ENCODE measurements at places on chromosomes 7 and 10.

DNA sequence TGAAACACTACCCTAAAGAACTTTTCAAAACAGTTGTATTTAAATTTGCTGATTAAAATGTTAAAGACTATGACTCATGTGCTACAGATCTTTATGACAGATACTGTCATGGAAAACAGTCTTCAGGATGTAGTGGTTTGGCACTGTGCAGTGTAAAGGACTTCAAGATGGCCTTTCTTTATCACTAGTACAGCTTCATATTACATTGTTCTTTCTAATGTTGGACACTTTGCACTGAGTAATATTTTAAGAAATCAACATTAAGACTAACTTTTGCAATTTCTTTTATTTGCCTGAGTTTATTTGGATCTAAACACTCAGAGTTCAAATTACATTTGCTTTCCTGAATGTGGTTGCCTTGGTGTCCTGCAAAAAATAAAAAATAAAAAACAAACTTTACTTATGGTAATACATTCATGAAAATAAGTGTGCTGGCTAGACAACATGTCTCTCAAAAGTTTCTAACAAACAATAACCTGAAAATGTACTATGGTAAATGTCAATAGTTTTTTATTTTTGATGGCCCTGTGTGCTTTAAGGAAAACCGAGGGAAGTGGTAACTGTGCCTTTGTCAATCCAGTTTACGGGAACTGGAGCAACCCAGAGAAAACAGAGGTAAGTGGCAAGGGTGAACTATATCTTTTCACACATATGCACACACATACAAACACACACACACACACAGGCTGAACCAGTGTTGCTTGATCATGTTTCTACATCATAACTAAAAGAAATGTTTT is 85.9 kb upstream of the PLXDC2 start:
- no peak for DNase-seq

GRCh38 chr7:29567174-29567573 is 3.5 kb downstream of the PRR15 start:
- DNase-seq = no peak

DNA sequence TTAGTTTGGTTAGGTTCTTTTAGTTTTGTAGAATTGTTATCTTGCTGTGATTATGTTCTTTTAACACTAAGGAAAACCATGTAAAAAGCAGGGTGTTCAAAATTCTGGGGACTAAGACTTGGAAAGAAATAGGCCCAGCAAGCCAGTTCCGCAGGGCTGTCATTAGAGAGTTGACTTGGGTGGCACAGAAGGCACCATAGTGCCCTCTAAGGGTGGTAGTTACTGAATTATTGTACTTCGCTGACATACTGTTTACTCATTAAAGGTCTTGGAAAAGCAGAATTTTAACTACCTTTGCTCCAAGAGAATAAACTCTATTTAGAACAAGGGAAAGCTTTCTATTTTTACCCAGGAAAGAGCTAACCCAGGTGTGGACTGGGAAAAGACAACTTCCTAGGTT is 86.5 kb downstream of the OTUD1 start:
- no peak for DNase-seq

DNA sequence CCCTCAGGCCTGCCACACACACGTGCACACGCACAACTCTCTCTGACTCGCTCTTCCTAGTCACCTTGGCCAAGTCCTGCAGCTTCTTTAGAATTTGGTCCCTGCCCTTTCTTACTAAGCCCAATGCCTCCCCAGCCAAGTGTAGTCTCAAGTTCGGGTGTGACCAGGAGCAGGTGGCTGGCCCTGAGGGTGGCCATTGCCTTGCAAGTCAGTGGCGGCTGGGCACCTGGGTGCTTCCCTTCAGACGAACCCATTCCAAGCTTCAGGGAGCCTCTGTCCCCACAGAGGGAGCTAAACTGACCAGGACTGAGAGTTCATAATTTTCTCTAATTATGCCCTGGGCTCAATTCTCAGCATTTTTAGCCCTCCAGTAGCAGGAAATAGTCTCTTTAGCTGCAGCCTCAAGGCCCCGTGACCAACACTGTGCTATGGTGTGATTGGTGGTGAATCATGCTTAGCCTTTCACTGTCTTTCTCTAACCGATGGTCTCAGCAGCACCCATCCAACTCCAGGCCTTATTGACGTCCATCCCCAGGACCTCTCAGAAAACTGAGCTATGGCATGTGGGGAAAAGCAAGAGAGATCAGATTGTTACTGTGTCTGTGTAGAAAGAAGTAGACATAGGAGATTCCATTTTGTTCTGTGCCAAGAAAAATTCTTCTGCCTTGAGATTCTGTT is 34.7 kb upstream of the FXYD4 start:
- DNase-seq = no peak

GRCh38 chr10:30834651-30835050 is 197.0 kb downstream of the ZNF438 start:
- peak; percentile 62 for DNase-seq

GRCh38 chr7:130275826-130276297 is 9.2 kb downstream of the CPA2 start:
- DNase-seq = no peak

- DNase-seq = no peak
Observed at GRCh38 chr10:59682986-59683937, 26.4 kb downstream of the SLC16A9 start.

- DNase-seq = no peak
Observed at GRCh38 chr7:154568346-154568745, 434.6 kb downstream of the PAXIP1 start.

DNA sequence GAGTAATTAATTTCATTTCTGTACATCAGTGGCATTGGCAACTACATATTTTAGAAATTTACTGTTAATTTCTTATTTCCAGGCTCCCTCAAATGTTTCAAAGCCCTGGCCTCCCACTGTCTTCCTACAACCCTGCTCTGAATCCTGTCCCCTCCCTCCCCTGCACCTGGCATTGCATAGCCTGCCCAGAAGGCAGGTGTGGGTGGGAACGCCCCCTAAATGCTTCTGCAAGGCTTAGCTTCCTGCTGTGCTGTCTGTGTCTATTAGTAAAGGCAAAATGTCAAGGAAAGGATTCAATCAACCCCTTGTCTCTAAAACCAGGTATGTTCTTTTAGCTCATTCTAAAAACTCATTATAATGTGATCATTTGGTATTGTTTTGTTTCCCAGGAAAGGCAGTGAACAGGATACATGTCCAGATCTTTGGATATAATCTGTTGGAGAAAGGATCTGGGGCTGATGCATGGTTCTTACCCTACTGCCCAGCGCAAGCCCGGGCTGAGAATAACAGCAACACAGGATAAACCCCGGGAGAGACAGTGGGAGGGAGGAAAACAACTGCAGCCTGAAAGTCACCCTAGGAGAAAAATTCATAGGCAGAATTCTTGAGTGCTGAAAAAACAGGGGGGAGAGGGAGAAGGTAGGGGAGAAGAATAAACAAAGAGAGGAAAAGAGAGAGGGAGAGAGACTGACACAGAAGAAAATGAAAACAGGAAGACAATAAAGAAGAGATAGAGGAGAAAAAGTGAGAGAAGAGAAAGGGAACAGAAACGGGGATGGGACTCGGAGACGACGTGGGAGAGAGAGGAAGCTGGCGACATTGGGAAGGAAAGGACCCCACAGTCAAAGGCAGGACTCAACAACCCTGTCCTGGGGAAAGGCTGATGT is 589 bp downstream of the ZNF488 start:
- peak; percentile 34 for DNase-seq

DNA sequence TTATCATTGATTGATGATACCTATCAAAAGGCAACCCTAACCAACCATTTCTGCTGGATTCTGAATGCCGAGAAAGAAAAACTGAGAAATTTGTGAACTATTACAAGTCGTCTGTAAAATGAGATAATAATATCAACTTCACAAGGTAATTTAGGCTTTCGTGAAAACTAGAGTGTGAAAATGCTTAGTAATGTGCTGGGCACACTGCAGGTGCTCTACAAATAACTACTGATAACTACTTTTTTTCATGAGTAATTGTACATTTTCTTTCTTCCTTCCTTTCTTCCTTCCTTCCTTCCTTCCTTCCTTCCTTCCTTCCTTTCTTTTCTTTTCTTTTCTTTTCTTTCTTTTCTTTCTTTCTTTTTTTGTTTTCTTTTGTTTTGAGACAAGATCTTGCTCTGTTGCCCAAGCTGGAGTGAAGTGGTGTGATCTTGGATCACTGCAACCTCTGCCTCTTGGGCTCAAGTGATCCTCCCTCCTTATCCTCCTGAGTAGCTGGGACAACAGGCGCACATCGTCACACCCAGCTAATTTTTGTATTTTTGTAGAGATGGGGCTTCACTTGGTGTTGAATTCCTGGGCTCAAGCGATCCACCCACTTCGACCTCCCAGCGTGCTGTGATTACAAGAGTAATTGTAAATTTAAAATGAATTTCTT is 42.9 kb downstream of the BMPR1A start:
- DNase-seq = no peak

DNA sequence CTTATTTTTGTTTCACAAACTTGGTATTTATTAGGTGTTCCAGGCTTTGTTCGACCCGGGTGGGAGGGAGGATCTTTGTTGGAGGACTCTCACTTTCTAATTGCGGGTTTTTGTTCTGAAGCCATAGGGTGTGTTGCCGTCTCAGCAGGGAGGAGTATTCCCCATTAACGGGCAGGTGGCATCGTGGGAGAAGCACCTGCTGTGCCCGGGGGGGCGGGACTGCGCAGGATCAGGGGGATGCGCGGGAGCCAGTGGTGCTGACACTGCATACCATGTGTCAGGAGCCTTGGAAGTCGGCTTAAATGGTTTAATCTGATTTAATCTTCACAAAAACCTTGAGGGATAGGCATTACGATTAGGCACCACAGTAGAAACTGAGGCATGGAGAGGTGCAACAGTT is 113.0 kb downstream of the MGMT start:
- DNase-seq = no peak

GRCh38 chr10:79383974-79384606 is 36.8 kb downstream of the PPIF start:
- DNase-seq = no peak

GRCh38 chr7:15245831-15246230 is 316.0 kb downstream of the AGMO start:
- peak; percentile 19 for DNase-seq

- no peak for DNase-seq
Observed at GRCh38 chr7:158996214-158997109, 140.1 kb downstream of the DYNC2I1 start.

- peak; percentile 70 for DNase-seq
Observed at GRCh38 chr7:87152897-87153641, 816 bp downstream of the DMTF1 start.

DNA sequence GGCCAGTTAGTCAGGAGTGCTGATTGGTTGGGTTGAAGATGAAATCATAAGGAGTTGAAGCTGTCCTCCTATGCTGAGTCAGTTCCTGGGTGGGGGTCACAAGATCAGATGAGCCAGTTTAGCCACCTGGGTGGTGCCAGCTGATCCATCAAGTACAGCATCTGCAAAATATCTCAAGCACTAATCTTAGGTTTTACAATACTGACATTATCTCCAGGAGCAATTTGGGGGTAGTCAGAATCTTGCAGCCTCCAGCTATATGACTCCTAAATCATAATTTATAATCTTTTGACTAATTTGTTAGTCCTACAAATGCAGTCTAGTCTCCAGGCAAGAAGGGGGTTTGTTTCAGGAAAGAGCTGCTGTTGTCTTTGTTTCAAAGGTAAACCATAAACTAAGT is 184.1 kb upstream of the STK17A start:
- no peak for DNase-seq

DNA sequence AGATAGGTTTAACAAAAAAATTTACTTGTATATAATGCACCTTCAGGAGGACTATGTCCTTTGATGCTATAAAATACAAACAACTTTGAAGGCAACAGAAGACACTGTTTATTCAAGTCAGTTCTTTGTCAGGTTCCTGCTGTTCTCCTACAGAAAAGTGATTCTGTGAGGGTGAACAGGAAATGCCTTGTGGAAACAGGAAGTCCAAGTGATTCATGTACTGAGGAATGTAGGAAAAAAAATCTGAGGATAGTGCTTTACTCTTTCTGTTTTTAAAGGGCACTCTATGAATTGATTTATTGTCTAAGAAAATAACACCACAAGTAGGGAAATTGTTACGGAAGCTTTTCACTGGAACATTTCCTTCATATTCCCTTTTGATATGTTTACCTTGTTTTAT is 171.9 kb downstream of the HDAC9 start:
- DNase-seq = no peak

GRCh38 chr10:126504063-126504760 is 115.9 kb upstream of the ADAM12 start:
- peak; percentile 77 for DNase-seq

- DNase-seq = no peak
Observed at GRCh38 chr10:19546224-19546623, 270.0 kb upstream of the PLXDC2 start.

DNA sequence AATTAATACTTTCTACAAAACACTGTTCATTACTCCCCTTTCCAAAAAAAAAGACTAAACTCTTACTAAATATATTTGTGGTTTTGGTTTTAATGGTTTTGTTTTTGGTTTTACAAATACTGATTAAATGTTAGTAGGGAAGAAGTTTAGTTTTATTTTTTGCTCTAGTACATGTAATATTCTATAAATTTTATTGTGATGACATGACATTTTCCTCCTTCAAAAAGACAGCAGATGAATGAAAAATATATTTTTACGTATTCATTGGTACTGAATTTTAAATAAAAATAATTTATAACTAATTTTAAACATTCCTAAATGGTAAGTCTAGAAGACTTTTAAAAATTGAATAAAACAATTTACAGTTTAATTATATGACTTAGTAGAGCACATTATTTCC is 512.9 kb downstream of the GFRA1 start:
- DNase-seq = no peak

GRCh38 chr10:71754562-71754961 is 18.8 kb downstream of the VSIR start:
- no peak for DNase-seq

GRCh38 chr10:50830066-50830465 is 55.4 kb downstream of the A1CF start:
- DNase-seq = no peak

DNA sequence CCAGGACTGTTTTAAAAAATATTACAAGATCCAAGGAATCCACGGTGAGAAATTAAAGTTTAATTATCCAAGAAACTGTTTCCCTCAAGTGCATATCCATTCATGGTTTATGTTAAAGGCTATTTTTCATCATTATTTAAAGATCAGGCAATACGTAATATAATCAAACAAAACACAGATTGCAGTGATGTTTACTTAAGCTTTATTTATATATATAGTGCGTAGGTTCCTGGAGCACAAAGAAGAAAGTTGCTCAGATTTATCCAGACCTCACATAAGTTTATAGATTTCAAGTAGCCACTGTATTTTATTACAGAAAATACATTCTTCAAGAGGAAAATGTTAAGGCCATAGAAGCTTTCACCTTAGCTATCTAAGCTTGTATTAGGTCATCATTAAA is 210.0 kb upstream of the KLF14 start:
- DNase-seq = no peak

All from retina (tissue), 1 donor.